ENCODE measurements at places on chromosomes 7 and 10. TPM values are rescaled to one million over a fixed set of nuclear protein-coding genes. Genes with fewer than 3 reads are reported as not detected.

Gene H2BK1
- total RNA-seq, result 0.54 TPM

Gene STEAP1B
- not detected for total RNA-seq

Gene OR2A42
- total RNA-seq, result not detected

Gene ASB10
- not detected for total RNA-seq

Gene KLLN
- 2.0 TPM for total RNA-seq

Gene IFIT3
- 38.9 TPM for total RNA-seq

All from GM12878 (cell line).